ENCODE measurements at places on chromosomes 6 and 20.

DNA sequence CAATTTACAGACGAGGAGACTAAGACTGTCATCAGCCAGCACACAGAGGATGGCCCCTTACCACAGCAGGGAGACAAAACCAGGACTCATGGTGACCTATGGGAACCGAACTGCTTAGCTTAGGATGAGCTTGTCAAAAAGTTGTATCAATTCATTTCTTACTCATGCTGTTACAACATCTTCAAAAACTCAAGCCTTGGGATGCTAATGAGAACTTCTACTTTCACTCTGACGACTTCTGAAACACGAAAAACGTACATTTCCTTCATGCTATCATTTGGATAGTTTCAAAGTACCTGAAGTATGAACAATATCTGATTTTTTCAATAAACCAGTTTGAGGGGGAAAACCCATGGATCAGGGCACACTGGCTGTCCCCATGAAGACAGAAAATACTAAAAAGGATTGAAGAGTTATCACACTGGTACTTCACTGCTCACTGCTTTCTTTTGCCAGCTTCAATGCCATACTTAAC lies 31.9 kb downstream of the HIVEP2 start:
- DNase-seq = no peak

DNA sequence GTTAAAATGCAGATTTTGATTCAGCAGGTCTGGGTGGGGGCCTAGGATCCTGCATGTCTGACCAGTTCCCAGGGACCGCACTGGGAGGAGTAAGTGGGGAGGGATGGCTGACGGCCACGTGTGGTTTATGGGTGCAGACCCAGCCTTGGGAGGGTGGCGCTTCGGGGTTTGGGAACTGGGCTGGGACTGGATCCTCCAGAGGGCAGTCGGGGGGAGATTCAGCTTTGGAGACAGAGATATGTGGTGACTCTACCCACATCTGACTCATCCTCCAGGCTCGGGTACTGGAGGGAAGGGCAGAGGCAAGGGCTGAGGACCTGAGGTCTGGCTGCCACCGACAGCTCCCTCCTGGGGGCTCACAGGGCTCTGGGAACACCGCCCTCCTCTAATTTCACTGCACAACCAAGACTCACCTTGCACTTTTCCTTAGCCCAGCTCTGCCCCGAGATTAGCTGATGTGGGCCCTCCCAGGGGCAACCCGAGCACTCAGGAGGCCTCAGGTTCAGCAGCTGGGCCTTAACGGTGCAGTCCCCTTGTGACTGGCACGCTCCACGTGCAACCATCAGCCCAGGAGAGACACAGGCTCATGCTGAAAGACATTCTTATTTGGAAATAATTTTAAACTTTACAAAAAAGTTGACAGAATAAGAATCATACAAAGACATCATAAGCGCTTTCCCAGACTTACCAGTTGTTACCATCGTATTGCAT lies 172.8 kb upstream of the PMEPA1 start:
- DNase-seq = no peak

DNA sequence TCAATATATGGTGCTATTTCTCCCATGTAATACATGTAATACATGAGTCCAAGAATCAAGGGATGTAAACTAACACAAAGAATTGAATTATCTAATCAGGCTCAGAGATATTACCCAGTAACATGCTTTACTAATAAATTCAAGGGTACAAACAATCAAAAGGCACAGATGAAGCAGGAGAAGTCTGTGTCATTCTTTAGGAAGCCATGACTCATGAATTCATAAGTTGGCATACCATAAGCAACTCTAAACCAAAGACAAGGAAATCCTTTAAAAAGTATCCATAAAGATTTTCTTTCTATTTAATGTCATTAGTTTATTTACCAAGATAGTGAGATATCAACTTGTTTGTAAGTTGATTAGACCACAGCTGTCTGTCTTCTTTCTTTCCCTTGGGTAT lies 446.0 kb upstream of the IMPG1 start:
- DNase-seq = no peak

DNA sequence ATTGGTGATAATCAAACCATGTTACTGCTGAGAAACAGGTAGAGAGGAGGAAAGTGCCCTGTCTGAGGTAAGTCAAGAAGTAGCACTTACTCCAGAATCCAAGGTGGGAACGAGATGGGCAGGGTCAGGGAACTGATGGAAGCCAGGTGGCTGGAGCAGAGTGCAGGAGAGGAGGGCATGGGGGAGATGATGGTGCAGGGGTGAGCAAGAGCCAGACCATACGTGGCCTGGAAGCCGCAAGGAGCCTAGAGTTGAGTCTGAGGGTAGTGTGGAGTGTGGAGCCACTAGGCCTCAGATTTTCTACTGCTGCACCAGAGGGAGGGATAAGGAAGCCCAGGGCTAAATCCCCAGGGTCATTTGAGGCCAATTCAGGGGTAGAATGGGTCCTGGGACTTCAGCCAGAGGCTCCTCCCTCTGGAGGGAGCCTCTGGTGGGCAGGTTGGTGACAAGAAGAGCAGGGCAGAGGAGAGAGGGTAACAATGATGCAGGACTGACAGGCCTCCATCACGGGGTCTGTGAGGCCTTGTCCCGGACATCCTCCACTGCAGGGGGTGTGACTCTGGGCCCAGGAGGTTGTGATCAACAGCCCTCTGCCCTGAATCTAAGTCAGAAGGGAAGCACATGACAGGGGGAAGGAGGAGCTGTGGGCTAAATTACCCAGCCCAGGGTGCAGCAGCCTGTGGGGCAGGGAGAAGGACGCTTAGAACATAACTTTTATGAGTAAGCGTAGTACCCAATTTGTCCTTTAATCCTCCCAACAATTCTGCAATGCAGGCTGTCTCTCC lies 28.7 kb downstream of the COX4I2 start:
- DNase-seq = no peak

DNA sequence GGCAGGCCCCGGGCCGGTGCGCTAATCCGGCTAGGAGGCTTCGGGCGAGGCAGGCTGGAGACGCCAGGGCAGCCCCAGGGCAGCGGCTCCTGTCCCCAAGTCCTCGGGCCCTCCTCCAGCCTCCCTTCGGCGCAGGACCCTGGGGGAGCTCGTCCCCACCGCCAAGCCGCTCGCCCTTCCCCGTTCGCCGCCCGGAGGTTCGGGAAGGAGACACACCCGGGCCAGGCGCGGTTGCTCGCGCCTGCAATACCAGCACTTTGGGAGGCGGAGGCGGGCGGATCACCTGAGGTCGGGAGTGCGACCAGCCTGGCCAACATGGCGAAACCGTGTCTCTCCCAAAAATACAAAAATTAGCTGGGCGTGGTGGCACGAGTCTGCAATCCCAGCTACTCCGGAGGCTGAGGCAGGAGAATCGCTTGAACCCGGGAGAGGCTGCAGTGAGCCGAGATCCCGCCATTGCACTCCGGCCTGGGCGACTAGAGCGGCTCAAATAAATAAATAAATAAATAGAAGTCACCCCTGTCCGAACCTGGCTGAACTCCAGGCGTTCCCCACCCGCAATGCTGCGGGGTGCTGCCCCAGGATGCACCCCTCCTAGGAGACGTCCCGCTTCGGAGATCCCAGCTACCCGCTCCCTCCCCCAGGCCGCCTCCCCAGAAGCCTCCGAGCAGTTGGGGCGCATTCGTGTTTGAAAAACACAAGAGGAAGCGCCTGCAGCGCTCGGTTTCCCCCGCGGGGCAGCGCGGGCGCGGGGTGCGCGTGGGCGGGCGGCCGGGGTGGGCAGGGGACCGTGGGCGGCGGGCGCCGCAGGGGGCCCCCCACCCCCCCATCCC lies 27.5 kb downstream of the SERPINB9 start:
- DNase-seq = peak; percentile 64

- DNase-seq = no peak
Measured at GRCh38 chr6:87364602-87365252, 20.1 kb downstream of the C6orf163 start.

GRCh38 chr20:51789434-51789833 lies 12.9 kb downstream of the SALL4 start:
- DNase-seq = no peak

DNA sequence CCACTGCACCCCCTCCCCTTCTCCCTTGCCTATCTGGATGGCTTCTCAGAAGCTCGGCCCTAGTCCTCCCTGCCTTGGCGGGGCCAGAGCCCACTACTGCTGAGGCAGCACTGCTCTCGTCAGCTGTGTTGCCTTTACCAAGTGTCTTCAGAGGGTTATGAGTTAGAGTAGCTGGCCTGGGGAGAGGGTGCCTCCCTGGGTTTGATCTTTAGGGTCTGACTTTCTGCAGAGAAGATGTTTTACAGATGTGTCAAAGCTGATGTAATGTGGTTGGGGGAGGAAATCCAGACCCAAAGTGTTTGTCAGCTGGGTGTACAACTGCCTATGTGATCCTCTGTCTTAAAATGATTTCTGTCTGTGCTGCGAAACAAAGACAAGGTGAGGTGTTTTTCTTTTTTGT lies 30.4 kb upstream of the PI16 start:
- DNase-seq = no peak

GRCh38 chr6:158831571-158831970 lies 12.4 kb upstream of the EZR start:
- DNase-seq = no peak

DNA sequence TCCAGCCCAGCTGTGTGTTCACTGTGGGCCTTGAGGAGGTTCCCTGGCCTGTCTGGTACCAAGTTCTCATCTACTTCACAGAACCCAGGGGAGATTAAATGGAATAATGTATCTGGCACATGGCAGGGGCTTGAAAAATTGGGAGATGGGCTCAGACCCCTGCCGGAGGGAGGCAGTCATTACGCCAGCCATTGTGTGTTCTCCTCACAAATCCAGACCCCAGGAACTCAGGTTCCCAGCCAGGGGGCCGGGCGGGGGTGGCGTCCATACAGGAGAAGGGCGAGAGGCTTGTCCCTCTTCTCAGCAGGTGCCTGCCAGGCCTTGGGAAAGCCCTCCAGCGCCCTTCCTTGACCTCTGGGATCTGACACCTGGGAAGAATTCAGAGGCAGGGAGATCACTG lies 8.1 kb downstream of the NOL4L start:
- DNase-seq = no peak

GRCh38 chr6:146767632-146768031 lies 168.9 kb downstream of the ADGB start:
- no peak for DNase-seq

Data from Caco-2 (cell line).